ENCODE measurements at places on chromosomes 3 and 15.

DNA sequence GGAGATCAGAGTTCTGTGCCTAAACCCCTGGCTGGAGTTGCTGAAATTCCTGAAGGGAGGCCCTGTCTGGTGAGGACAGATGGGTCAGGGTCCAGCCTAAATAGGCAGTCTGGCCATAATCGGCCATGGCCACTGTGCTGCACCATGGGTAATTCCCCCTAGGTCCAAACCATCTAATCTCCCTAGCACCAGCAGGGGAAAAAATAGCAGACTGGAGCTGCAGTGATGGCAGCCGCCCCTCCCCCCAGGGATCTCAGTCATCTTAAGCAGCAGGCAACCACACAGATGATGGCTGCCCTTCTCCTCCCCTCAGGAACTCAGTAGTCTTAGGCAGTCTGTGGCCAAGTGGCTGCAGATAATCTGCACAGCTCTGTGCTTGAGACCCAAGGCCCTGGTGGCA is 68.4 kb upstream of the CD96 start:
- DNase-seq = no peak

DNA sequence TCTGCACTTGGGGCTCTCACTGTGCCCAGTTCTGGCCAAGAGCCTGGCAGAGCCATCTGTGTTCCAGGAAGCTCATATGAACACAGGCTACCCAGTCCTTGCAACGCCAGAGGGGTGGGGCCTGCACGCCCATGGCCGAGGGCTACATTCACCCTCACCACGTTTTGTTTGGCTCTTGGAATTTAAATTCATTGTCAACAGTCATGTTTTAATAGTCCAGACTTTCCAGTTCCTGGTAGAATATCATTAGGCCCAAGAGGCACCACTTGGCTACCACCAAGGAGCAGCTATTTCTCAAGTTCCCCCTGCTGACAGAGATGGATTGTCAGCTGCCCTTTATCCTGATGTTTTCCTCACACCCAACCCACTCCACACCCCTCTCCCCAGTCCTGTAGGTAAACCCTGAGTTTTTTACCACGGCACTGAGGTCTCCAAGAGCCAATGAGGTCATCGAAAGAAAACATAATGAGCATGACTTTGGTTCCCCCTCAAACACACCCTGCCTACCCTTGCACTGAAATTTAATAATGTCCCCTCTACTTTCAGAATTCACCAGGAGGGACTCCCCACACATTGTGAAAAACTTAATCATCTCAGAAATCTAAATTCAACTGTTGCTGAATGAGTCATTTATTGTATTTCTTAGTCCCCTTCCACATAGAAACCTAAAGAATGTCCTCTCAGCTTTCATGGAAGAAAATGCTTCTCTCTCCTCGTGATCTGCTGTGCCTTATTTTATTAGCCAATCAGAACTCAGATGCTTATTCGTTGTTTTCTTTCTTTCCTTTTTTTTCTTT is 125.1 kb downstream of the SHQ1 start:
- DNase-seq = no peak

GRCh38 chr15:26132811-26133210 is 269.7 kb upstream of the ATP10A start:
- DNase-seq = no peak

DNA sequence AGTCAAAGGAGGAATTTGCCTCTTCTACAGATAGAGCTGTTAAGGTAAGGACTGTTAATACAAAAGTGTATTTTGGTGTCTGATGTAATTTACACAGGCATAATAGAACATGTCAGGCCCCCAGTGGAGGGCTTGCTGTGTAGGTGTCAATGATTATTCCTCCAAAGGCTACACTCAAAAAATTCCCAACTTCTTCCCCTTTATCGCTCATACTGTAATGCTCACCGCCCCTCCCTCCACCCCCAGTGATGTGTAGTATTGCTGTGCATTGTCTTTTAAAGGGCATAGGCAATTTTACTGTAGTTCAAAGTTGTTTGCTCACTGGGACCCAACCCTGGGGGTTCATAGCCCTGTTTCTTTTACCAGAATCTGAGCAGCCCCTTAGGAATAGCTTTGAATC is 32.2 kb downstream of the NSUN3 start:
- DNase-seq = no peak

GRCh38 chr3:120468635-120469295 is 18.0 kb upstream of the FSTL1 start:
- no peak for DNase-seq

DNA sequence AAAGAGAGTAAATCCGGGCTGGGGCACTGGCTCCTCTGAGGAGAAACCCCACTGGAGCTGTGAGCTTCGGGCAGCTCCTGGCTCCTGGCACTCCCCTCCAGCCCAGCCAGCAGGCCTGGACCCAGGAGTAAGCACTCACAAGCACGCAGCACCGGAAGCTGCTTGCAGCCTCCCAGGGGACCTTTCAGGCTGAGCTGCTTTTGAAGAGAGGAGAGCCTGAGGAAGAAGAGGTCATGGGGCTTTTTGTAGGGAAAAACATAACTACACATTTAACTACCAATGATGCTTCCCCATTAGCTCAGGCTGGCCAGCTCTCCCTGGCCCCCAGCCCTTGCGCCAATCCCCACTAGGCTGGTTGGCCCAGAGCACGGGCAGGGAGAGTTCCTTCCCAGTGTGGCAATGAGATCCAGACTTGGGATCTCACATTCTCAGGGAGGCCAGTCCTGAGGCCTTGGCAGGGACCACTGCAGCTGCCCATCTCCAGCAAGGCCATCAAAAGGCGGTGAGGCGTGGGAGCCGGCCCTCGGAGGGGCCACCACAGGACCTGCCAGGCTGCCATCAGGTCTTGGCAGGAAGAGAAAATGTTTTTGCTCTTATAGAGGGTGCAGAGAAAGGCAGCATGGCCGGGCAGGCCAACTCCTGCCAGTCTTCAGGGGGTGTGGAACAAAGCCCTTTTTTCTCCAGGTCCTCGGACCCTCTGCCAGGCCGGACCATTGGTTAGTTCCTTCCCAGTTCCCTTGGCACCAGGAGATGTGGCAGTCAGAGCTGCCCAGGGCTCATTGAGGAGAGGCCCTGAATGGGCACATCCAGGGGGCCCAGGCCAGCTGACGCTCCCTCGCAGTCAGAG is 41.5 kb upstream of the MFGE8 start:
- no peak for DNase-seq

- DNase-seq = peak; percentile 84
These were observed 30.0 kb downstream of the FILIP1L start for GRCh38 chr3:100084100-100084806.

- no peak for DNase-seq
These were observed 67.8 kb downstream of the RGMA start for GRCh38 chr15:93020976-93021772.

GRCh38 chr3:124883766-124884473 is 3.2 kb downstream of the ITGB5 start:
- no peak for DNase-seq

DNA sequence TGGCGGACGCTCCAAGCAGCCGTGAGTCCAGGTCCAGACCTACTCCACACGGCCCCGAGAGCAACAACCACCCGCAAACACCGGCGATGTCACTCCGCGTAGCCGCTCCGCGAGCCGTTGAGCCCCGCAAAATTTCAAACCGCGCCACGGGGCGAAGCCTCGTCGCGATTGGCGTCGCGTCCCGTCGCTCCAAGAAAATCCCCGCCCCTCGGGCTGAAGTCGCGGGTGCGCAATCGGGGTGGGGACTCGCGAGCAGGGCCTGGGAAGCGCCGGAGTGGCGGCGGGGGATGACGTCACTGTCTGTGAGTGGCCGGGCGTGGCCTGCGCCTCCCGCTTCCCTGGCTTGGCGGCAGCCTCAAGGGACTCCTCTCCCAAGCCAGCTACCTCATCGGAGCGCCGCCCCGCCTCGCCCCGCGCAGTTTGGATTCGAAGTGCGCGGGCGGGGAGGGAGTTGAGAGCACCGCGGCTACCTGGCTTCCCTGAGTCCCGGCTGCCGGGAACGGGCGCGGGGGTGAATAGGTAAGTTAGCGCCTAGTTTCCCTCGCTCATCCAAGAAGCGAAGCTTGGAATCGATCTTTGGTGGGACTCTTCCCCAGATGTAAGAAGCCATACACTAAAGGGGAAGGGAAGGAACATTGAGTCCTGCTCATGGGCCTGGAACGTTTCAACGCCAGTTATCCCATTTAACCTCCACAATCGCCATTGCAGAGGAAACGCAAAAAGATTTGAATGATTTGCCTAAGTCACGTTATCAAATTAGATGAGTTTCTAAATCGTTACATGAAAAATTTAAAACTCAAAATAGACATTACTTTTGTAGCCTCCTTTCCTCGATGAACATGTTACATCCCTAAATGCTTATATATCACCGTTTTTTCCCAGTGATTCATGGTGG is at the start of gene PRC1:
Gene PRC1 (minus strand): TSS at position 119 of the 895 bp plus-strand sequence. CDS start 118 bp downstream, at position 1.
- peak; percentile 96 for DNase-seq

DNA sequence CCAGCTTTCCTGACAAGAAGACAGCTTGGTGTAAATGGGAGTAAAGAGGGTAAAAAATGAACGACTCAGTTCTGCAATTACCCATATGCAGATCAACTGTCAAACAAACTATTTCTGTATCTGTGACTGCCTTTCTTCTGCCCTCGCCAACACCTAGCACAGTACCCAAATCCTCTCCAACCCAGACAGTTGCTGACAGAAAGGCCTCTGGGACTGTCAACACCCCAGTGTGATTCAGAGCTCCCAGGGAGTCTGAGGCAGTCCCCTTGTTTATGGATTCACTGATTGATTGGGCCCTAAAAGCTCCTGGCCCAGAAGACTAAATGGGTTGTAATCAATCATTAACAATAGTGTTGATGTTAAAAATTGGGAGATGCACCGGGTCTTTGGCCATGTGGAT is 20.2 kb downstream of the IL17RD start:
- DNase-seq = no peak

DNA sequence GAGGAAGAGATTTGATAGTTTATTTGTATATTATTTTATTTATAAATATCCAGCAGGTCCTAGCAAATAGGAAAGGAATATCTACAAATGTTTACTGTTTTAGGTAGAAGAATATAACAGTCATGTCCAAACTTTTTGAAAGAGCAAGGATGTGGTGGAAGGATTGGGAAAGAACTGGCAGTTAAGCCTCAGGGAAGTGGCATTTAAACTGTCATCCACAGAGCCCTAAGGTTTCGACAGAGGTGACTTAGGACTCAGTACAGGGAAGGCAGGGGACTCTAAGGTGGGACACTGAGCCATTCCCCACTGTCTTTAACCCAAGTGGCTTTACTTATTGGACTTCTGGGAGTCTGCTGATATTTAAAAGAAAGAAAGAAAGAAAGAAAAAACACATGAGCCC is 11.8 kb upstream of the TMEM87A start:
- peak; percentile 79 for DNase-seq

GRCh38 chr3:17423786-17424536 is 318.5 kb downstream of the TBC1D5 start:
- no peak for DNase-seq

DNA sequence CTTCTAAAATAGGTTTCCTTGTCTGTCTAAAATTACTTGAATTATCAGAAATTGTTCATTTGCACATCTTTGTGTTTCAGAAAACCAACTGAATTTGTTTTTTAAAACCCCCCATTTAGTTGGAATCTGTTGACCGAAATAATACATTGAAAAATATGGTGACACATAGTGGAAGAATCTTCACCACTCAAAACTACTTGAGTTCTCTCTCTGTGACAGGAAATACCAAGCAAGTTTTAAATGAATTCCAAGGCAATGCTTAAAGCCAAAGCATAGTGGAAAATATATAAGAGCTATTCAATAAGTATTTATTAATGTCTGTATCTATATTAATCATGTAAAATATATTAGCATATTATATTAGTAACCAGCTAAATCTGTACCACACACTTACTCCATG is 224.9 kb upstream of the COL8A1 start:
- no peak for DNase-seq

- no peak for DNase-seq
These were observed 62.8 kb upstream of the SEC22A start for GRCh38 chr3:123138839-123139444.

- no peak for DNase-seq
These were observed 227.1 kb upstream of the ATP11B start for GRCh38 chr3:182565916-182566796.

DNA sequence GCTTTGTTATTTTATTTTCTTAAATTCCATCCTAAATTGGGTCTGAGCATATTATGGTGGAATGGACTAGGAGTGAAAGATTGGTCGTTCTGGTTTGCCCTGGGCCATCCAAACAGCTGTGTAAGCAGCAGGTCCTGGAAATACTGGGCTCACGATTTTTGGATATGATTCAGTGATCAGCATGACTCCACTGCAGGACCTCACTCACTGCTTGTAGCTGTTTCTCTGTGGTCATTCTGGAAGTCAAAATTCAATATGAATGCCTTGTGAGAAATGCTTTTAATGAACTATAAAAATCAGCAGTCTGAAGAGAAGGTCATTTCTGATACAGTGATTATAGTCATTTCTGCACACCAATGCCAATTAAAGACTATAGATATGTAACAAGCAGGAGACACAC is 185.0 kb downstream of the RBMS3 start:
- no peak for DNase-seq

GRCh38 chr15:25095179-25095578 is 140.4 kb downstream of the SNRPN start:
- peak; percentile 2 for DNase-seq

GRCh38 chr15:74337146-74337545 is 30.3 kb downstream of the CYP11A1 start:
- no peak for DNase-seq

- DNase-seq = peak; percentile 26
These were observed 40.6 kb upstream of the ADCY5 start for GRCh38 chr3:123489400-123490004.

DNA sequence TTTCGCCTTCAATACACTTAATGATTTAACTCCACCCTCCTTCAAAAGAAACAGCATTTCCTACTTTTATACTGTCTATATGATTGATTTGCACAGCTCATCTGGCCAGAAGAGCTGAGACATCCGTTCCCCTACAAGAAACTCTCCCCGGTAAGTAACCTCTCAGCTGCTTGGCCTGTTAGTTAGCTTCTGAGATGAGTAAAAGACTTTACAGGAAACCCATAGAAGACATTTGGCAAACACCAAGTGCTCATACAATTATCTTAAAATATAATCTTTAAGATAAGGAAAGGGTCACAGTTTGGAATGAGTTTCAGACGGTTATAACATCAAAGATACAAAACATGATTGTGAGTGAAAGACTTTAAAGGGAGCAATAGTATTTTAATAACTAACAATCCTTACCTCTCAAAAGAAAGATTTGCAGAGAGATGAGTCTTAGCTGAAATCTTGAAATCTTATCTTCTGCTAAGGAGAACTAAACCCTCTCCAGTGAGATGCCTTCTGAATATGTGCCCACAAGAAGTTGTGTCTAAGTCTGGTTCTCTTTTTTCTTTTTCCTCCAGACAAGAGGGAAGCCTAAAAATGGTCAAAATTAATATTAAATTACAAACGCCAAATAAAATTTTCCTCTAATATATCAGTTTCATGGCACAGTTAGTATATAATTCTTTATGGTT is at the start of gene CCR5:
Gene CCR5 (plus strand): TSS at position 108 of the 680 bp plus-strand sequence. CDS start 1,957 bp downstream, outside the sequence.
- peak; percentile 21 for DNase-seq

DNA sequence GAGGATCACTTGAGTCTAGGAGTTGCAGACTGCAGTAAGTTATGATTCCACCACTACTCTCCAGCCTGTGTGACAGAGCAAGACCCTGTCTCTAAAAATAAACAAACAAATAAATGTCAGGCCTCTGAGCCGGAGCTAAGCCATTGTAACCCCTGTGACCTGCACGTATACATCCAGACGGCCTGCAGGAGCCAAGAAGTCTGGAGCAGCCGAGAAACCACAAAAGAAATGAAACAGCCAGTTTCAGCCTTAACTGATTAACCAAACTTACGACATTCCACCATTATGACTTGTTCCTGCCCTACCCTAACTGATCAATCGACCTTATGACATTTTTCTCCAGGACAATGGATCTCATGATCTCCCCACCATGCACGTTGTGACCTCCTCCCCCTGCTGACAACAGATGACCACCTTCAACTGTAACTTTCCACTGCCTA is 32.5 kb upstream of the ZKSCAN7 start:
- peak; percentile 36 for DNase-seq

- peak; percentile 33 for DNase-seq
These were observed 901 bp downstream of the ICE2 start for GRCh38 chr15:60477916-60478565.

Data from MV-4-11 (cell line).